Activated T-helper 17 cell treated with anti-CD3 and anti-CD28 coated beads, Interleukin-2, amount 50 U/mL, for 72 hours (primary cell): ENCODE measurements at places on chromosomes 11 and 22. TPM values are rescaled to one million over a fixed set of nuclear protein-coding genes. Genes with fewer than 3 reads are reported as not detected.

DNA sequence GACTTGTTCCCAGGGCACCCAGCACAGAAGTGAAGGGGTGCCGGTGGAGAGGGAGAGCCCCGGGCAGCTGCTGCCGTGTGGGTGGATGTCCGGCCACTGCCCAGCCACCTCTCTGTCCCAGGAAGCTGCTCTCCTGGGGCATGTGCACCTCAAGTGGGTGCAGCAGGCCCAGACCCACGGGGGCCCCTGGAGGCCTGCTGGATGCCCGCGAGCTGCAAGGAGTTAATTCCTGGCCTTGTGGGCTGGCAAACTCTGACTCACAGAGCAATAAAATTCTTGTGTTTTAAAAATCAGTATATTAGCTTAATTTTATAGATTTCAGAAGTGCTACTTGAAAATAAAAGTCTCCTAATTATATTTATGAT, 37.4 kb upstream of the KCNQ1OT1 start:
- ATAC-seq, result no peak

DNA sequence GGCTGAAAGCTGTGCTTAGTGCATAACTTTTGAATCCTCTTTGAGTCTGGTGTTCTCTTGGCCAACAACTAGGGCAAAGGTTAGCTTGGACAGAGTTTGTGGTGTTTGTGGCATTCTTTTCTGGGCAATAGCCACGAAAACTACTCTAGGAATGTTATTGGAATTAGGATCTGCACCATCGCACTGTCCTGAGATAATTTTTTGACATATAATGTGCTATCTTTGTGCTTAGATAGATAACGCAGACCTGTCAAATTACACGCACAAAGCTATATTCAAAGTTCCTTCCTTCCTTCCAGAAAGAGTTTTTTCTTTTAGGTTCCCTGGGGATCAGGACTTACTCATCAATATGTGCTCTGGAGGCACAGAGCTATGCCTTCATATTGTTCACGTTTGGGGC, 166.8 kb upstream of the MTMR2 start:
- ATAC-seq, result no peak

DNA sequence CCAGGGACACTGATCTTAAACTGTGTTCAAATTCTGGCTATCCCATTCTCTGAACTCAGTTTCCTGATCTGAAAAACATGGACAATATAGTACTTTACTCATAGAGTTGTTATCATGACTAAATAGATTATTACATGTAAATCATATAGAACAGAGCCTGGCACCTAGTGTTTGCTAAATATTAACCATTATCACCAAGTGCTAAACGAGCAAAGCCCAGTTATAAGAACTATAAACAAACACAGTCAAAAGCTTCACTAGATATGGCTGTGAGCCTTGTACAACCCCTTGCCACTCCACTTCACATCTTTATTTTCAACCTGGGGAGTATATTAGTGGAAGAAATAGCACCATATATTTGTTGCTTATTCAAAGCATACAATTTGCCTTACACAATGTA, 338.9 kb upstream of the CADM1 start:
- ATAC-seq, result no peak

DNA sequence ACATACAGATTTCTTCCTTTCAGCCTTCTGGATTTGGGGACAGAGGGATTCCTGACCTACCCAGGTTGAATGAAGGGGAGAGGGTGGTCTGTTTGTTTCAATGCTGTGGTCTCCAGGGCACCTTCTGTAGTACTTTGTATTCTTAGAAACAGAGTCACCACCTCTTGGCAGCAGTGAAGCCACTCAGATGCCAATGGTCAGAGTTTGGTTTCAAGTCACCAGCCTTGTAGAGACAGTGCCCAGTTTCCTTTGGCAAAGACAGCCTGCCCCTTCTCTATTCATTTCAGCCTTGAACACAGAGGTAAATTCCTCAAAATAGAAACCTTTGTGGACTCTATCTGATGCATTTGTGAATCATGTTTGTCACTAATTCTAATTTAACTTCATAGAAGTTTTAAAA, 111.7 kb upstream of the RASSF10 start:
- no peak for ATAC-seq

DNA sequence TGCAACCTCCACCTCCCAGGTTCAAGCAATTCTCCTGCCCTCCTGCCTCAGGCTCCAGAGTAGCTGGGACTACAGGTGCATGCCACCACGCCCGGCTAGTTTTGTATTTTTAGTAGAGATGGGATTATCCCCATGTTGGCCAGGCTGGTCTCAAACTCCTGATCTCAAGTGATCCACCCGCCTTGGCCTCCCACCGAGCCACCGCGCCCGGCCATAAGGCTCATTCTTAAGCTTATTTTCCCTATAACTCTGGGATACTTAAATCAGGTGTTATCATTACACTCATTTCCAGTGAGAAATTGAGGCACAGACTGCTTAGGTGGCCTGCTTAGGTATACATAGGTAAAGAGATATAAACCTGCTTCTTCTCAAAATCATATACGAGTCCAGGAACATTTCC, 188.3 kb upstream of the MTNR1B start:
- ATAC-seq, result no peak

- ATAC-seq, result no peak
These were observed 117.9 kb downstream of the KCNQ1OT1 start for GRCh38 chr11:2581931-2582350.

DNA sequence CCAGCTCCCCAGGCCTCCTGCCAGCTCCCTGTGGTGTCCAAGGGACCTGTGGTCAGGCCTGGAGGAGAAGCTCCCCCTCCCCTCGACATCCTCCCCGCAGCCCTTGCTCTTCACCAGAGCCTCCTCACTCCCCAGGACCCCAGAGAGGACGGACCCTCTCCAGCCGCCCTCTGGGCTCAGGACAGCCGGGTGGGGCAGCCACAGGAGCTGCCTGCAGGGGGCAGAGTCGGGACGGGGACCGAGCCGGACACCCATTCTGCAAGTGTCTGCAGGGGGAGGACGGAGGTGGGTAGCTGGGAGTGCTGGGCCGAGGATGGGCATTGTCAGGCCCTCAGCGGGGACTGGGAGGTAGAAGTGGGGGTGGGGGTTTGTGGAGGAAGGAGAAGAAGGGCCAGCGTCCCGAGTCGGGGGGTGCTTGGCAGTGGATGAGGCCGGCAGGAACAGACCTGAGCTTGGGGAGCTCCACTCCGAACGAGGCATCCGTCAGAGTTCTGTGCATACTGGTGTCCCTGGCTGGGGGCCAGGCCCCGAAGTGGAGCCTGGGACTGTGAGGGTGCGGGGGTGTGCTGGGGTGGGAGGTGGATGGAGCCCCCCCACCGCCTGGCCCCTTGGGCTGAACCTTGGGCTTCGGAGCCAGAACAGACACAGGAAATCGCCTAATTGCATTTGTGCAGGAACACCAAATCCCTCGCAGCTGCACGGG, 15.2 kb downstream of the PRR33 start:
- ATAC-seq, result no peak

Gene HBE1
- total RNA-seq, result not detected

GRCh38 chr11:111527279-111527678, 12.7 kb downstream of the HOATZ start:
- ATAC-seq, result no peak

DNA sequence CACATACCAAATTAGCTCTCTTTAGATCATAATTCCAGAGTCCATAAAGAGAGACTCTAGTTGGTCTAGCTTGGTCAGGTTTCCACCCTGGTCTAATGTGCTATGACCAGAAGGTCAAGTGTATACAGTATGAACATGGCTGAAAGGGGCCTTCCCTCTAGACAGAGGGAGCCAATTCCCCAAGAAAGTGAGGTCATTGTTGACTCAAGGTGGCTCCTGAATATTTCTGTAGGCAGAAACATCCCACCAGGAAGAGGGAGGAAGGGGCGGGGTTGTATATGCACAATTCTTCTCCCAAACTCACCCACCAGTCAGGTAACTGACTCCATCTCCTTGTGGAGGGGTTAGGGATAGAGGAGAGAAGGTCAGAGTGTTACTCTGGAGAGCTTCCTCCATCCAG, 281.8 kb upstream of the PLET1 start:
- no peak for ATAC-seq

GRCh38 chr11:119608201-119608600, 120.8 kb downstream of the NECTIN1 start:
- ATAC-seq, result no peak

DNA sequence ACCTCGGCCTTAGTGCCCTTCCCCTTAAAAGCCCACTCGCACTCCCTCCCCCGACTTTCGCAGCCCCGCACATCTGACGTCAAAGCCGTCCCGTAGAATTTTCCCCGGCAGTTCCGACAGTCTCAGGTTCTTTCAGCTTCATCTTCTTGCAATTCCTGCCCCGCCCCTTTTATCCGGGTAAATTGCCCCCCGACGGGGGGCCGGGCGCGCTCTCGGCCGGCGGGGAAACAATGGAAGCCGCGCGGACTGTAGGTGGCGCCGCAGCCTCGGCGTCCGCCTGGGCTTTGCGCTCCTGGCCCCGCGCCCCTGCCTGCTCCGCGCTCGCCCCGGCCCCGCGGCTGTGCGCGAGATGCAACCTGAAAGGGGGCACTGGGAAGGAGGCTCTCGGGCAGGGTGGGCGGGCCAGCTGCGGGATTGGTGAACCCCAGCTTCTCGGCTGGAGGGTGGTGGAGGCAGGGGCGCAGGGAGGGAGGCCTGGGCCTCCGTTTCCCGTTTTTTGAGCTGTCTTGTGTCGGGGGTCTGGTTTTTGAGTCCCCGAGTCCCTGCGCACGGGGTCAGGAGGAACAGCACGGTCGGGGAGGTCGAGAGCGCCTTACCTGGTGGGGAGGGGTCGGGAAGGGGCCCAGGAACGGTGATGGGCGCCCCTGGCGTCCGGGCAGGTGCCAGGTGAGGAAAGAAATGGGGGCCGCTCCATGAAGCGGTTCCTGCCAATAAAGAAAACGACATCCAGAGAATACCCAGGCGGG, 859 bp upstream of the FGF19 start:
- no peak for ATAC-seq
